ENCODE measurements at places on chromosomes 11 and 22. TPM values are rescaled to one million over a fixed set of nuclear protein-coding genes. Genes with fewer than 3 reads are reported as not detected.

Gene PATE1
- not detected for total RNA-seq

Gene OR52E8
- total RNA-seq, result not detected

Gene TUB
- total RNA-seq, result 2.8 TPM

Gene INS
- not detected for total RNA-seq

Gene DERL3
- 0.49 TPM for total RNA-seq

Gene JRKL
- total RNA-seq, result 4.9 TPM

Gene DLG2
- 50.9 TPM for total RNA-seq

Gene CST6
- 734 TPM for total RNA-seq

Gene PATE4
- not detected for total RNA-seq

Gene ACER3
- 5.9 TPM for total RNA-seq

Gene CNTF
- total RNA-seq, result 2.1 TPM

Gene OLFML1
- total RNA-seq, result 2.3 TPM

Gene UEVLD
- total RNA-seq, result 21.4 TPM

Gene CLDN5
- total RNA-seq, result 170 TPM

Gene BBS1
- total RNA-seq, result 33.3 TPM

Gene NFAM1
- total RNA-seq, result 2.5 TPM

Data from lower leg skin (tissue), 4 donors.